Placental pericyte (primary cell): ENCODE measurements at places on chromosomes 5 and 9. TPM values are rescaled to one million over a fixed set of nuclear protein-coding genes. Genes with fewer than 3 reads are reported as not detected.

Gene OR1Q1
- not detected in 2 replicates for total RNA-seq

Gene SLC6A18
- not detected in 2 replicates for total RNA-seq

Gene CDH6
- total RNA-seq = 5.7 TPM in 1 of 2 replicates, not detected in the other

Gene CLIC3
- total RNA-seq = 4.3 and 12.7 TPM in 2 replicates

Gene TESK1
- 14.9 and 21.2 TPM in 2 replicates for total RNA-seq

Gene PARP8
- 13.9 and 16.9 TPM in 2 replicates for total RNA-seq

Gene TPPP
- under 0.01 and 0.14 TPM in 2 replicates for total RNA-seq

Gene FGF1
- total RNA-seq = 0.44 and 4.7 TPM in 2 replicates

Gene C8G
- 0.66 TPM in 1 of 2 replicates, not detected in the other for total RNA-seq

Gene TICAM2
- total RNA-seq = 1.1 and 9.7 TPM in 2 replicates

Gene IFNA2
- total RNA-seq = not detected in 2 replicates

Gene C5orf52
- not detected in 2 replicates for total RNA-seq

Gene NIPAL4
- total RNA-seq = 0.57 and 1.8 TPM in 2 replicates

Gene MELK
- total RNA-seq = 4.4 and 57.0 TPM in 2 replicates

Gene PCDHB8
- 0.29 TPM in 1 of 2 replicates, not detected in the other for total RNA-seq

Gene HSD17B3
- not detected in 2 replicates for total RNA-seq

Gene ADRB2
- total RNA-seq = 0.66 and 2.3 TPM in 2 replicates

Gene BHMT
- 0.86 TPM in 1 of 2 replicates, not detected in the other for total RNA-seq

Gene MSANTD3
- 44.2 and 94.9 TPM in 2 replicates for total RNA-seq

Gene GPRIN1
- total RNA-seq = 1.8 and 11.9 TPM in 2 replicates

Gene SURF1
- 18.2 and 27.1 TPM in 2 replicates for total RNA-seq

Gene PCDHGA1
- total RNA-seq = 0.43 and 0.88 TPM in 2 replicates

Gene IFNE
- 8.8 and 22.3 TPM in 2 replicates for total RNA-seq

Gene ADAMTS19
- total RNA-seq = 1.6 and 32.2 TPM in 2 replicates

Gene OXCT1
- 13.3 and 26.8 TPM in 2 replicates for total RNA-seq

Gene C9
- 0.44 TPM in 1 of 2 replicates, not detected in the other for total RNA-seq

Gene ARID3C
- 0.22 TPM in 1 of 2 replicates, not detected in the other for total RNA-seq

Gene SEMA5A
- total RNA-seq = 31.1 and 116 TPM in 2 replicates

Gene TLX3
- total RNA-seq = not detected in 2 replicates

Gene GPSM1
- 41.4 and 67.7 TPM in 2 replicates for total RNA-seq

Gene FCN2
- not detected in 2 replicates for total RNA-seq

Gene SHISAL2B
- total RNA-seq = not detected in 2 replicates

Gene INSYN2B
- total RNA-seq = 4.6 and 37.8 TPM in 2 replicates

Gene IFNA21
- total RNA-seq = not detected in 2 replicates

Gene GLDC
- 0.22 and 1.6 TPM in 2 replicates for total RNA-seq

Gene ESM1
- total RNA-seq = 0.22 and 11.6 TPM in 2 replicates

Gene RASEF
- 0.44 and 0.57 TPM in 2 replicates for total RNA-seq

Gene TEX10
- 24.9 and 51.3 TPM in 2 replicates for total RNA-seq

Gene ENHO
- total RNA-seq = 0.14 TPM in 1 of 2 replicates, not detected in the other

Gene DND1
- 0.44 and 0.86 TPM in 2 replicates for total RNA-seq

Gene SAPCD2
- total RNA-seq = 0.22 and 15.9 TPM in 2 replicates
